ENCODE measurements at places on chromosomes 2 and 18.
A peak's percentile ranks its signal among the peaks of the same experiment; 100 is the strongest.

GRCh38 chr2:239824046-239824694 is 201.0 kb downstream of the NDUFA10 start:
- DNase-seq: peak; percentile 24

DNA sequence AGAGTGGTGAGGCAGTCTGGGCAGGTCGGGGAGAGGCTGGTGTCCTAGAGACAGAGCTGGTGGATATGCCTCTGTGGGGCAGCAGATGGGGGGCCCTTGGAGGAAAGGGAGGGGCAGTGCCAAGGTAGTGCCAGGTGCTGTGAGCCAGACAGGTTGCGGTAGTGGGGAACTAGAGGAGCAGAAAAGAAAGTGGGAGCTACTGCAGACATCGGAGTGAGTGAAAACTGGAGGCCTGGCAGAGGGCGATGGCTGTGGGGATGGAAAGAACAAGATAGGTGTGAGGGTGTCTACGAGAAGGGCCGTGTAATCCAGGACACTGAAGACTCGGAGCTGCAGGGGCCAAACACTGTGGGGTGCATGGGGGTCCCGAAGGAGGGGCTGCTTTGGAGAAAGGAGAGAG is 21.7 kb downstream of the C1QL2 start:
- DNase-seq: no peak

- no peak for DNase-seq
Measured at GRCh38 chr2:128444121-128444771, 125.6 kb upstream of the HS6ST1 start.

DNA sequence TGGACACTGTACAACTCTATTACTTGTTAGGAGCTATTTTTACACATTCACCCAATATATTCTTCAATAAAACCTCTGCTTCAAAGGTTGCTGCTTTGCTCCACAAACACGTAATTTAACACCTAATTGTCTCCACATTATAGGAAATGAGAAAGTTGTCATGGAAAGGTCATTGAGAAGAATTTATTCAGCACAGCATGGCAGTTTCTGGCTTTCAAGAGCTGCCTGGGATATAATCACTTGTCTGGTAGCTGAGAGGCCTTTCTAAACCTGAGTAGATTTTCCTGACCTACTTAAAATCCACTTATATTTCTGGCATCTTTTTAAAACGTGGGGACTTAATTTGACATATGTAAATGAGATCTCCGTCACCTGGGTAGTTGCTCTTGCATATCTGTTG is 216.1 kb downstream of the ZNF804A start:
- peak; percentile 47 for DNase-seq

- DNase-seq: no peak
Measured at GRCh38 chr2:177169810-177170514, 42.6 kb upstream of the HNRNPA3 start.

- no peak for DNase-seq
Measured at GRCh38 chr2:224841910-224842309, 125.7 kb upstream of the CCDC195 start.

DNA sequence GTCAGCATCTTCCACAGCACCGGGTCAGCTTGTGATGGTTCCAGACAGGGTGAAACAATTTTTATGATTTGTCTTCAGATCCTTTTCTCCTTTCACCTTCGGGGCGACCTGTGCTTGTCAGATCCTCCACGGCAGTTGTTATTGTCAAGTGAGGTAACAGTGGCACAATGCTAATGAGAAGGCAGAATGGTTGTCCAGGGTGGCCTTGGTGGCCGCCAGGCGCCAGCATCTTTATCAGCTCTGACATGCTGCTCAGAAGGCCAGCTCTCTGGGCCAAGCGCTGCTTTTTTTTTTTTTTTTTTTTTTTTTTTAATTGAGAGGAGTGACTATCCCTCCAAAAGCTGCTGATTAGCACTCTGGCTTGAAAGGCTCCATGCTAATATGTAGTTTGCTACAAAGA is 52.3 kb upstream of the MGAT5 start:
- DNase-seq: no peak

DNA sequence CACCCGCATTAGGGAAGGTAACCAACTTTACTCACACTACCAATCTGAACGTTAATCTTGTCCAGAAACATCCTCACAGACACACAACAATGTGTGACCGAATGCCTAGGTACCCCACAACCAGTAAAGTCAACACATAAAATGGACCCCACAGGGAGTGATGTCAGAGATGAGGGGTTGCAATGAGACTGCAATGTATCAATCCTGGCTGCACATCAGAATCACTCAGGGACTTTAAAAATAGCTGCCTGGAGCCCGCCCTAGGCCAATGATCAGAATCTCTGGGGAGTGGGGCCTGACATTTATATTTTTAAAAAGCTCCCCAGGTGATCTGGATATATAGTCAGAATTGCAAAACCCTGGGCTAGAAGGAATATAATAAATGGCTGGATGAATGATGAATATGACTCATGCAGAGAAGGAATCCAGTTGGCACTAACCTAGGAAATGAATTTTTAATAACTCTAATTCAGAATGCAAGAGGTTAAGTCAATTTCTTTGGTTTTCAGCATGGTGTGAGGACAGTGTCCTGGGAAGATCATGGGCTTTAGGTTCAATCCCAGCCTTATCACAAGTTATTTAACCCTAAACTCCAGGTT is 92.8 kb downstream of the COLEC12 start:
- no peak for DNase-seq

GRCh38 chr2:205720451-205720902 is 38.2 kb downstream of the NRP2 start:
- DNase-seq: no peak

DNA sequence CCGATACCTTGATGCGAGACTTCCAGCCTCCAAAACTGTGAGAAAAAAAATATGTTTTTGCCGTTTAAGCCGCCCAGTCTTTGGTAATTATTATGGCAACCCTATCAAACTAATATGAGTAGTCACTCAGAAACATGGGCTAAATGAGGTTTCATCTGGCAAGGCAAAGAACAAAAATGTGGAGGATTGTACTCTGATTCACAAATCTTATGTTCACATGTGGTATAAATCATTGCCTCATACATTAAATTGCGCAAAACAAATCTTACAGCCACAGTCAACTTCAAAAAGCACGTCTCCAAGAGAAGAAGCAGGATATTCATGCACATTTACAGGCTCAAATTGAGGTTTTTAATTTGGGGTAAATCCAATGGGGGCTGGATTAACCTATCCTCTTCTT is 1435.4 kb upstream of the LRRTM1 start:
- DNase-seq: no peak

- DNase-seq: no peak
Measured at GRCh38 chr18:33871363-33872025, 293.5 kb downstream of the ASXL3 start.

DNA sequence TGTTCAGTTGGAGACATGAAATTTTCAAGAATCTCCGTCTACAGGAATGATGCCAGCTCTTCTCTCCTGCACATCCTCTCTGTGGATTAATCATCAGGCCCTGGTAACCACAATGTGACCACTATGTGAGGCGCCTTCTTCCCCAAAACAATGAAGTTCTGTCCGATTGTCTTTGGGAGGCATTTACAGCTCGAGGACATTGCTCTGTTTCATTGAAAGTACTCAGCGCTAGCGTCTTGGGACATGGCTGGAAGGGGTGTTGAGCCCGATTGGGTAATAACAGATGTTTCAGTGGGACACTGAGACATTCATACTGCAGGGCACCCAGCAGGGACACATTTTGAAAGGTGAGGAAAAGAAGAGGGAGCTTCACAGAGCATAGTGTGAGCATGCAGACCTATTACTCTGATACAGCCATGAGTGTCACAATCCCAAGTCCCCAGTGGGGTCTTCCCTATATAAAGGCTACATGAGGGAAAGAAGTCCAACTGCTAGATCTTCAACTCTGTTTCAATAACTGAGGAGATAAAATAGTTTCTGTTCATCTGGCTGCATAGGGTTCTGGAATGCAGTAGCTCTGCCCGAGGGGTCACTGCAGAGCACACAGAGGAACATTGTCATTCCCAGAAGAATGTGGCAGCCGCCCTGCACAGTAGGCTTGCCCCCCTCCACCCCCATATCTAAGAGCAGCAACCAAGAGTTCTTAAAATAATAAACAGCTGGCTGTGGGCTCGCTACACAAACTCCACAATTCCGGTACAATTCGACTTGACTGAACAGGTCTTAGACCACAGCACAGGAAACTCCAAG is 237.3 kb downstream of the OSR1 start:
- DNase-seq: no peak

DNA sequence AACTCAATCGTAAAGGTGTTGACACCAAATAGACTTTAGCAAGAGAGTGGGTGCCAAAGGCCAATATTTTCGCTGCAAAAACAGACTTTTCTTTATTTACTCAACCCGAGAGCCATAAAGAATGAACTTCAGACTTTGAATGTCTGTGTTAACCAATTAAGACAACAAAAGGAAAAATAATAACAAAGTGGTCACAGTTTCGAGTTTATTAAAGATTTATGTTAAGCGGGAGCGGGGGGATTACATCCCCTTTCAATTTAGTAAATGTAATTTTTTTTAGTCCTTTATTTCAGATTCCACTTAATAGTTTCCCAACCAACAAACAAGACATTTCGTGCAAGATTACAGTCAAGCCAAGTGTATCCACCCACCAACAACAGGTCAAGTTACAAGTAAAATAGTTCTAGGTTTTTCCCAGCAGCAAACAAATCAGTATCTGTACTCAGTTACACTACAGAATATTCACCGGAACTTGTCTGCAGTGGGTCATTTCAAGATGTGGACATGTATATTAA is 9.0 kb downstream of the CDH2 start:
- no peak for DNase-seq

- no peak for DNase-seq
Measured at GRCh38 chr2:159285433-159285832, 1.1 kb downstream of the WDSUB1 start.

DNA sequence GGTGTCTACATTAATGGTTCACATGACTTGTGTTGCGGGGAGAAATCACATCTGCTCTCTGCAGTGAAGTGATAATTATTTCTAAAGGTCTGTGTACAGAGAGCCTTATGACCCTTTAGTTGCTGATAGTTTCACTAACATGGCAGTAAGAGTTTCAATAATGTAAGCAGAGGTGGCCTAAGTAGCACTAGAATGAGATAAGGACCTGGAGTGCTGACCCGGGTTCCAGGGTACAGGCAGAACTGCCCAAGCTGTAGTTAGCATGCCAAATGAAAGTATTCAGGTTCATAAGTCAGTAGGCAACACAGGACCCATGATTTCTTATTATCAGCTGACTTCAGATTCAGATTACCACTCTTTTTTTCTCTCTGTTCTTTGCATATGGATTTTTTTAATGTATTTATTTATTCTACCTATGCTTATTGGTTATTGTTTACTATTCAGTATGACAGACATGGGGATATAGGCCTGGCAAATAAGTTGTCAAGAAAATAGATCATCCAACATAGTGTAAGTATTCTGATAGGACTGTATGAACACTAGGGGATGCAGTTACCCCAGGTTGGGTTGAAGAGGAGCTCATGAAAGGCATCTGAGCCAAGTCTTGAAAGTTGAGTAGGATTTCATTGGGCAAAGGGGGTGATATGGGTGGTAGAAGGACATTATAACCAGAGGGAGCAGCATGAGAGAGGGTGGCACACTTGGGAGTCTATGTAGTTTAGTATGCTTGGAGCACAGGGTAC is 105.2 kb downstream of the CCDC85A start:
- peak; percentile 64 for DNase-seq

- no peak for DNase-seq
Measured at GRCh38 chr2:110099471-110100225, 16.0 kb downstream of the MALL start.

GRCh38 chr18:45571714-45572113 is 43.6 kb upstream of the SLC14A2 start:
- DNase-seq: peak; percentile 20

GRCh38 chr18:71630696-71631095 is 913.4 kb downstream of the CBLN2 start:
- no peak for DNase-seq

GRCh38 chr2:27078267-27079194 is at the start of gene EMILIN1:
TSS of gene EMILIN1 (plus strand) at chr2:27078615. CDS start at chr2:27079066, 451 bp downstream.
- DNase-seq: no peak

DNA sequence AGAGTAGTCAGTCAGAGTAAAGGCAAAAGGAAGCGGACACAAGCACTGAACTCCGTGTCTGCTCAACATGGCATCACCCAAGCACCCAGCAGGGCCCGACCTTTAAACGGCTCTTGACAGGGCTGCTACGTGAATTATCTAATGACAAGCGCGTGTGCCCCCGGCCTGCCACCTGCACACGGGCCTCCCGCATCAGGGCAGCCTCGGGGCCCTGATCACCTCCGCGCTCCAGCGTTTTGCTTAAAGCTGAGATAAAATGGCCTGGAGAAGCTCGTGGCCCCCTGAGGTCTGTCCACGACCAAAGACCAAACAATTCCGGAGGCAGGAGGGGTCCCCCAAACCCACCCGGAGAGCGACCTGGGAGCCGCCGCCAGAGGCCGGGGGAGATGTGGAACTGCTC is 376 bp downstream of the NDUFA10 start:
- no peak for DNase-seq

DNA sequence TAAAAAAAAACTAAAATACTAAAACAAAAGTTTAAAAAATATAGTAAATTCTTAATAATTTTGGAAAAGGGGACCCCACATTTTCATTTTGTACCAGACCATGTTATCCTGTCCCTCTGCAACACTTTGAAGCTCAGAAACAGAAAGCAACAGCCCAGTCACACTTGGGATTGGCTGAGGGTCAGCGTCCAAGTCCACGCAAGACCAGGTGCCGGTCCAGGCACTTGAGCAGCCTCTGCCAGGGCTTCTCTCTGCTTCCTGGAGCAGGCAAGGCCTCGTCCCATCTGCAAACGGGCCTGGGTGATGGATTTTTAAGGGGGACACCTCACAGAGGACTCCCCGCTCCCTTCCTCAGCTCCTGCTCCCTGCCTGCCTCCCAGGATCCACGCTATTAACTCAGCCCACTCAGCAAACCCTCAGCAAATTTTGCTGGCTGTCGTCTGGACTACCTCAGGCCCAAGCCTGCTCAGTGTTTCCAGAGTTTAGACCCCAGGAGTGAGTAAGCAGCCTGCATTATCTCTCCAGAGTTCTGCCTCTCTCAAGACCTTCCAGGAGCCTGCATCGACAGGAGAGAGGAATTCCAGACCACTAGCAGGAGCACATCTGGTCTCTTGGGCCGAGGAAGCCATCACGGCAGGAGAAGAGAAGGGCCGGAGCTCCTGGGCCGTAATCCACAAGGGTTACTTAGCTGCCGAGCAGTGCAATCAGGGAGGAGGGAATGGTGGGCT is 88.7 kb upstream of the STPG4 start:
- no peak for DNase-seq

DNA sequence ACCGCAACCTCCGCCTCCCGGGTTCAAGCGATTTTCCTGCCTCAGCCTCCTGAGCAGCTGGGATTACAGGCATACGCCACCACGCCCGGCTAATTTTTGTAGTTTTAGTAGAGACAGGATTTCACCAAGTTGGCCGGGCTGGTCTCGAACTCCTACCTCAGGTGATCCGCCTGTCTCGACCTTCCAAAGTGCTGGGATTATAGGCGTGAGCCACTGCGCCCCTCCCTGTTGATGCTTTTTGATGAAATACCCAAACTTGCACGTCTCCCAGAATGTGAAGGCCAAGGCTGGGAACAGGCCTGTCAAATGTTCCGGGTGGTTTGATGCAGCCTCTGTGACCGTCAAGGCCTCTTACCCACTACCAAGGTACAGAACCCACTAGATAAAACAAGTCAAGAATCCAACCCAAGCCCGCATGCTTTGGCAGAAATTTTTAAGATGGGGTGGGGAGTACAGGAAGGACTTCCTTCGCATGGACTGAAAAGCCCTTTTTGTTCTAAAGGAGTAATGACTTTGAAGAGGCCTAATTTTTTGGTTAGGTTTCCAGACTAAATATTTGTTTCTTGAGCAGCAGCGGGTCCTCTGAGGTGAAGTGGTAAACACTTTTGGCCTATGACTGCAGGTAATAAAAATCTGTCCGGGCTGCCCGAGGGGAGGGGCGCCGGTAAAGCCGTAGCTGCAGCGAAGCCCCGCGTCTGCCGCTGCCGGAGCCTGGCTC is 3.7 kb upstream of the EVX2 start:
- no peak for DNase-seq
